ENCODE measurements at places on chromosomes 1 and 21. TPM values are rescaled to one million over a fixed set of nuclear protein-coding genes. Genes with fewer than 3 reads are reported as not detected.

DNA sequence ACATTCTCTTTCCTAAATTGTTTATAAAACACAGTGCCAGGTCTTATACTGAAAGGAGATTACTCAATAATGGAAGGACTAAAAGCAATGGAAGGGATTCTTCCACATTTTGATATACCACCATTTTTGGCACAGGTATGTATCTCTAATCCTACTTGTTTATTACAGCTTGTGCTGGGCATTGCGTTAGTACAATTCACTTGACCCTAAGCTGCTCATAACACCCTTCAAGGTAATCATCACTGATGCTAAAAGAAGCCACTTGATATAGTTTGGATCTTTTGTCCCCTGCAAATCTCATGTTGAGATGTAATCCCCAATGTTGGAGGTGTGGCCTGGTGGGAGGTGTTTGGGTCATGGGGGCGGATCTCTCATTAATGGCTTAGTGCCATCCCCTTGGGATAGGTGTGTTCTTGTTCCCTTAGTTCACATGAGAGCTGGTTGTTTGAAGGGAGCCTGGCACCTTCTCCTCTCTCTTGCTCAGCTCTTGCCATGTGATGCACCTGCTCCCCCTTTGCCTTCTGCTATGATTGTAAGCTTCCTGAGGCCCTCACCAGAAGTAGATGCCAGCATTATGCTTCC is 71.1 kb downstream of the NIBAN1 start:
- no peak for DNase-seq

DNA sequence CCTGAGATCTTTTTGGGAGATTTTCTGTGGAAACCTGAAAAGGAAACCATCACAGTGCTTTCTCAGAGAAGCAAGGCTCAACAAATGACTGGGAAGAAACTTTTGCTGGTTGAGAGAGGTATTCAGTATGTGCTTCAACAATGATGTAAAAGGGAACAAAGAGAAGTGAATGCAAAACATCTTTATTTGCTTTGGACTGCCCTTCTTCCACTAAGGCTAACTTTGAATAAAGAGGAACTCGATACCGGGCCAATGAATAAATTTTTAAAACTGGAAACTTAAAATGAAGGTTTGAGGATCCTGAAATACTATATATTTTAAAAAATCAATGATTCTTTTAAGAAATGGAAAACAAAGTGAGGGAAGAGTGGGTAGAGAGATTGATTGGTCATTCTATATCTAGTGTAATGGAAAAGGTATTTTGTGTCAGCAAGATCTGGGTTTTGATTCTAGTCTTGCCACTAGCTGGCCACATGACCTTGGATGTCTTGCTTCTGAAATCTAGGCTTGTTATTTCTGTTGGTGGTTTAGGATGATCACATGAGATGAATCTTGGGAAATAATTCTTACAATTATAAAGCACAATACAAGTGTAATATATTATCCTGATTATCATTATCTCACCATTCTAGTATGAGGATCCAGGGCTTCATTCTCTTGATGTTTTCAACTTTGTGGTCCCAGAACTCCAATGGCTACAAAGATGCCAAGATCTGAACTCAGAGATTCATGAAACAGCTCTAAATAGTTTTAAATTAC is 34.6 kb upstream of the APOBEC4 start:
- DNase-seq, result no peak

GRCh38 chr1:231272880-231273279 is 31.9 kb downstream of the GNPAT start:
- no peak for DNase-seq

The C1QB gene
- total RNA-seq, result 26.1 TPM

DNA sequence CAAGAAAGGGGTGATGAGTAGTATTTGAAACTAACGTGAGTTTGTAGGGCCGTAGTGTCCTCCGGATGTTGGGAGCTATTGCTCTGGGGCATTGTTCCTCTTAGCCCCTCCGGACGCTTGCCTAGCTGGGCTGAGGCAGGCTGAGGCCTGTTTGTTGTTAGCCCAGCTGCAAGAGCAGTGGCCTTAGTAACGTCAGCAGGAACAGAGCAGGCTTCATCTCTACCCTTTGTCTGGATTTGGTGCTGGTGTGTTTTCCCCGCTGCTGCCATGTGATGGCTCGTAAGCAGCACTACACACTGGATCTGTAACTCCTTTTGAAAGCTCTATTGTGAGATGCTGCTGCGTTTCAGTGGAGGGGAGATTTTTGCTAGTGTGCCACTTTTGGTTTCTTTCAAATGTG is 57.6 kb downstream of the DNM3 start:
- DNase-seq, result no peak

DNA sequence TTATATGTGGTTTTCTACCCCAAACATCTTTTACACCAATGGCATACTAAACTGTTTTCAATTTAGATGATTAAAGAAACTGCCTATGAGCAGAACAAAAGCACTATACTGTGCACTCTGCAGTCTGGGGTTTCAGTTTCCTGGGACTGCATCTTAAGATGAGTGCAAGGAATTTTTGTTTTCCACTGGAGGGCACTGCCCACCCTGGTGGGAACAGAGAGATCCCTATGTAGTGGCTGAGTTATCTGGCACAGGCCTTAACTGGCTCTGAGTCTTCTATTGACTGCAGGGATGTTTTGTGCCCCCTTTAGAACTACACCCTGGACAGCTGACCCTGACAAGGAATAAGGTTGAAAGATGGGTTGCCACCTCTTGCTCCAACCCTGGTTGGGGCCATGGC is 12.0 kb downstream of the PROK1 start:
- no peak for DNase-seq

GRCh38 chr1:8701794-8702471 is 115.5 kb downstream of the RERE start:
- DNase-seq, result no peak

DNA sequence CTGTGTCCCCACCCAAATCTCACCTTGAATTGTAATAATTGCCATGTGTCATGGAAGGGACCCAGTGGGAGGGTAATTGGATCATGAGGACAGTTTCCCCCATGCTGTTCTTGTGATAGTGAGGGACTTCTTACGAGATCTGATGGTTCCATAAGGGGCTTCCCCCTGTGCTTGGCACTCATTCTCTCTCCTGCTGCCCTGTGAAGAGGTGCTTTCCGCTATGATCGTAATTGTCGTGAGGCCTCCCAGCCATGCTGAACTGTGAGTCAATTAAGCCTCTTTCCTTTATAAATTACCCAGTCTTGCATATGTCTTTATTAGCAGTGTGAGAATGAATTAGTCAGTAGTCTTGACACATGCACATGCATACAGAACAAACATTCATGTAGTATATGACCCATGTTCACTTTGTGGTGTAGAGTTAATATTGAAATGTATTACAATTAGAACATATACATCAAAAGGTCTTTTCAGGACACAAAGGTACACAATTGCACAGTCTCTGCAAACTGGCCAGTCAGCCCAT is 16.9 kb upstream of the IFI16 start:
- no peak for DNase-seq

- no peak for DNase-seq
Measured at GRCh38 chr1:208280681-208281450, 36.7 kb upstream of the PLXNA2 start.

- no peak for DNase-seq
Measured at GRCh38 chr1:234619794-234620247, 9.8 kb upstream of the IRF2BP2 start.

The KRTAP7-1 gene
- total RNA-seq, result not detected

The CD34 gene
- total RNA-seq, result 42.1 TPM

DNA sequence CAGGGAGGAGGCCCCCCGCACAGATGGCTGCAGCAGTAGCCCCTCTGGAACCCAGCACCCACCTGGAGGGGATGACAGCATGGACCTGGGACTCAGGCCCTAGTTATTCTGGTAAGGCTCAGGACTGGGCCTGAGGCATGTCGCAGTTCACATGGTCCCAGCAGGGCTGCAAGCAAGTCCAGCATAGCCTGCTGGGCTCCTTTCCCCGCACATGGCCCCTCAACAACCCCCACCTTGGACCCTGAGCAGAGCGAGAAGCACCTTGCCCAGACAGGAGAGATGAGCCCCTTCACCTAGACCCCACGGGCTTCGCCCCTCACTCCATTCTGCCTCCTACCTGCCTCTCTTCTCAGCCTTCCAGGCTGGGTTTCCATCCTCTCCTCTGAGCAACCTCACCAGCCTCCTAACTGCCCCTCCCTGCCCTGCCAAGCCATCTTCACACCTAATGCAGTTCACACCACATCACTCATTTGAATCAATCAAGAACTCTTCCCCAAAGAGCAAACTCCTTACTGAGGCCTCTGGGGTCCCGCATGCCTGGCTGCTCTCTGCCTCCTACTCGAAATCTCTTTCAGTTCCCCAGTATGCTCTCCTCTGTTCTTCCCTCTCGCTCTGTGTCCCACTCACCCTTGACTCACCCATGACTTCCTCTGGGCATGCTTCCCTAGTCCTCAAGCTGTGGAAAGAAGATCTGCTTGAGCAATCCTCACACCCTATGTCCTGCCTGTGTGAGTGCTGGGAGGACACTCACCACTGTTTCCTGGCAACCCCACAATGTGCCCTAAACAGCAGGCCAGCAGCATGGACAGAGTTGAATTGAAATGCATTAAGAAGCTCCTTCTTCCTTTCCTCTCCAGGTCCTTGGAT is 9.4 kb upstream of the THEMIS2 start:
- no peak for DNase-seq

DNA sequence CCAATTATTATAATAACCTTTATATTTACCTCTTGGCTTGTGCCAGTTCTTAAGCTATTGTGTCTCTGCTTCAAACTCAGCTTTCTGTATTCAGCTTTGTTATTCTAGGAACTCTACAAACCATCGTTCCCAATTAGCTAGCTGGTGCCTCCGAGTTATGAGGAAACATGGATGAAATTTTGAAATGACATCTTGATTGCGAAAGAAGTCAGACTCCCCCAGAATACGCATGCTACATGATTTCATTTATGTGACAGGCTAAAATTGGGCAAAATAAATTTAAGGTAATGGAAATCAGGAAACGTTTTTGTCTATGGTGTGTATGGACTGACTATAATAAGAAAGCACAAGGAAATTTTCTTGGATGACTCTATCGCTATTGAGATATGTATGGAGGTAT is 256.8 kb upstream of the NCAM2 start:
- DNase-seq, result no peak

The OR2L3 gene
- total RNA-seq, result not detected

The LY9 gene
- not detected for total RNA-seq

The MUL1 gene
- total RNA-seq, result 14.1 TPM

The SMIM1 gene
- total RNA-seq, result not detected

DNA sequence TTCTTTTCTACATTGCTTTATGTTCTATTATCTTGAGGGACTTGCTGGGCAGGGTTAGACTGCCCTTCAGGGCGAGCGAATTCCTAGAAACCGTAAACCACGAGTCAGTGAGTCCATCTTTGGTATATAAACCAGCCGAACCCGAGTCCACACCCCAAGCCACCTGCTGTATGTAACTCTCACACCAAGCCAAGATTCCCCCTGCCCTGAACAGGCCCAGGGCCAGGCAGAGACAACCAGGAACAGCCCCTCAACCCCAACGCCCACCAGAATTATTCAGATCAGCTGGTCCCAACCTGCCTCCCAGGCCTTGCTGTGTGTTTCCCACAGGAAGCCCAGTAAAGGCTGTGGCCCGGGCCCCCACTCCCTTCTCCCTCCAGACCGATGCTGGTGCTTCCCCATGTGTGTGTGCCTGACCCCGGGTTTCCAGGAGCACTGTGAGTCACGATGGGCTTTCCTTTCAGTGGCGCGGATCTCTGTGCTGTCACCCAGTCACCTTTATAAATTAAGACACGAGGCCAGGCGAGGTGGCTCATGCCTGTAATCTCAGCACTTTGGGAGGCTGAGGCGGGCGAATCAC is 17.1 kb downstream of the KIF17 start:
- no peak for DNase-seq

The SORT1 gene
- total RNA-seq, result 43.4 TPM

GRCh38 chr1:183987593-183988318 is 49.8 kb downstream of the COLGALT2 start:
- DNase-seq, result no peak

The METTL25B gene
- total RNA-seq, result 41.2 TPM

The CLDN14 gene
- not detected for total RNA-seq

DNA sequence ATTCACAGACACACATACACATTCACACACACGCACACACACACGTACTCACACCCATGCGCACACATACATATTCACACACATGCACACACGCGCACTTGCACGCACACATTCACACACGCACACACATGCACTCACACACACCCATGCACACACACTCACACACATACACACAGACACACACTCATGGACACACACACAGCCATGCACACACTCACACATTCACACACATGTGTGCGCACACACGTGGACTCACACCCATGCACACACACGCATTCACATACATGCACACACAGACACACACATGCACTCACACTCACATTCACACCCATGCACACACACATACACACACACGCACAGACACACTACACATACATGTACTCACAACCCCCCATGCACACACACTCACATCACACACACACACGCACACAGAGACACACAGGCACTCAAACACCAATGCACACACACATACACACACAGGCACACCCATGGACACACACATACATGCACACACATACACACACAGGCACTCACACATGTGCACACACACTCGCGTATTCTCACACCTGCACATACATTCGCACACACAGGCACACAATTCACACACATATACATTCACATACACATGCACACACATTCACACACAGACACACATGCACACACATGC is 589.1 kb downstream of the PTPRU start:
- DNase-seq, result no peak

The TEDDM1 gene
- not detected for total RNA-seq

GRCh38 chr1:116254776-116255175 is 118.3 kb upstream of the ATP1A1 start:
- no peak for DNase-seq

DNA sequence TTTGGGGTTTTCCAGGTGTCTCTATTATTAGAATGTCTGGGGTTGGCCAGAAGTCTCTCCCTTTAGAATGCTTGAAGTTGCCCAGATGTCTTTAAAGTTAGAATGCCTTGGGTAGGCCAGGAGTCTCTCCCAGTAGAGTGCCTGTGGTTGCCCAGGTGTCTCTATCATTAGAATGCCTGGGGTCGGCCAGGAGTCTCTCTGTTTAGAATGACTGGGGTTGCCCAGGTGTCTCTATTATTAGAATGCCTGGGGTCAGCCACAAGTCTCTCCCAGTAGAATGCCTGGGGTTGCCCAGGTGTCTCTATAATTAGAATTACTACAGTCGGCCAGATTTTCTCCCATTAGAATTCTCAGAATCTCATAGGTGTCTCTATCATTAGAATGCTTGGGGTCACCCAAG is 55.2 kb downstream of the RNF187 start:
- DNase-seq, result no peak

DNA sequence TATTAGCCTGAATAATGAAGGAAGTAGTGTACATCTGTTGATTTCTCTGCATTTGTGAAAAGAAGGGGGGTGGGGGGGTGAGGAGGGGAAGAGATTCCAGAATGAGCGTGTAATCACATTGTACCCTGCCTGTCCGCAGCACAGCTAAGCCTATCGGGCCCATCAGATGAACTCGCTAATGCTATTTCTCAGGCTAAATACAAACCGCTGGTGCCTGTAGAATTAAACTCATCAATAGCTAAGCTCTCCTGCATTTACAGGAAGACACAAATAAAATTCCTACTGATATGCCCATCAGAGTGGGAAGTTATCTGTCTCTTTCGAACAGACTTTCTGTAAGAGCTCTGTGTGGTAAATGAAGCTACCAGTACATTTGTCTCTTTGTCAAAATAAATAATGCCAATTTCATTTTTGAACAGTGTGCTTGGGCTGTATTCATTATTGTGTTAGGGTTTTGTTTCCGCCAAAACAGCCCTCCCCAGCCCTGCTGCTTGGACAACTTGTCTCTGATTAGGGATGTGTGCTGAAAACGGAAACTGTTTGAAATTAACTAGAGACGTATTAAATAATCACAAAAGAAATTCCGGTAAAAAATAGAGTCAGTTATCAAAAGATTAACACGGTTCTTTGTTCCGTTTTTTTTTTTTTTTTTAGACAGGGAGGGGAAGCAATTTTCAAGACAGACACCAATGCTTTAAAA is 305.4 kb downstream of the TTLL7 start:
- DNase-seq, result no peak

Measured in uterus (tissue), 4 donors.